ENCODE measurements at places on chromosomes 7 and 10. TPM values are rescaled to one million over a fixed set of nuclear protein-coding genes. Genes with fewer than 3 reads are reported as not detected.

The CRYGN gene
- 0.22 TPM for total RNA-seq

The CALHM3 gene
- total RNA-seq, result not detected

The C10orf105 gene
- total RNA-seq, result 0.35 TPM

The CHAT gene
- total RNA-seq, result not detected

The SPDYE6 gene
- total RNA-seq, result not detected

DNA sequence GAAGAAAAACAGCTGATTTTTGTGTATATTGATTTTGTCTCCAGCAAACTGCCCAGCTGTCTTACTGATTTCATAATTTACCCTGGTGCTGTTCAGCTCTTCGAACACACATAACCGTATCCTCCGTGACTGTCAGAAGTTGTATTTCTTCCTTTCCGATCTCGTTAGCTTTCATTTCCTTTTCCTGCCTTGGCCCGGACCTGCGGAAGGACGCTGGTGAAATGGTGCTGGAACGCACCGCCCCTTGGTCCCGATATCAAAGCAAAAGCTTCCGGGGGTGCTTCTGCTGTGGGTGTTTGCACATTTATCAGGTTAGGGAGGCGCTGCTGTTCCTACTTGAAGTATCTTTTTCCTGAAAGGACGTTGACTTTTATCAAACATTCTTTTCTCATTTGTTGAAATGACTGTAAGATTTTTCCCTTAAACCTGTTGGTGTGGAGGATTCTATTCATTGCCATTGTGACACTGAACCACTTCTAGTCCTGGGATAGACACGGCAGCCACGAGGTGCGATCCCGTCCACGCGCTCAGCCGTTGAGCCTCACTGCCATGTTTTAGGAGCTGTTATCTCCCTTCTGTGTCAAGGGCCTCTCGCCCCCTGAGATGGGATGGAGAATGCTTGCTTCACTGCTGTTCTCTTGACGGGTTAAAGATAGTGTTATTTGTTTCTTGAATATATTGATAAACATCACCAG is 72.6 kb downstream of the FOXL3 start:
- no peaks in the 10 kb centered on the region for H3K27me3 ChIP-seq
- no peaks in the 10 kb centered on the region for H3K36me3 ChIP-seq
- no peak overlapping the region for H3K27ac ChIP-seq
- peaks cover 4% of the 10 kb centered on the region for H3K4me1 ChIP-seq
- no peak for DNase-seq

GRCh38 chr10:85036661-85037060 is 708.3 kb downstream of the CCSER2 start:
- no peaks in the 10 kb centered on the region for H3K27me3 ChIP-seq
- no peak overlapping the region for H3K4me3 ChIP-seq
- H3K4me1 ChIP-seq, result no peaks in the 10 kb centered on the region

- H3K27ac ChIP-seq, result no peak overlapping the region
- no peak for DNase-seq
- no peaks in the 10 kb centered on the region for H3K4me1 ChIP-seq
- no peaks in the 10 kb centered on the region for H3K36me3 ChIP-seq
- H3K4me3 ChIP-seq, result no peak overlapping the region
- H3K27me3 ChIP-seq, result no peaks in the 10 kb centered on the region
These were observed 155.5 kb downstream of the SPAG6 start for GRCh38 chr10:22500656-22501340.

DNA sequence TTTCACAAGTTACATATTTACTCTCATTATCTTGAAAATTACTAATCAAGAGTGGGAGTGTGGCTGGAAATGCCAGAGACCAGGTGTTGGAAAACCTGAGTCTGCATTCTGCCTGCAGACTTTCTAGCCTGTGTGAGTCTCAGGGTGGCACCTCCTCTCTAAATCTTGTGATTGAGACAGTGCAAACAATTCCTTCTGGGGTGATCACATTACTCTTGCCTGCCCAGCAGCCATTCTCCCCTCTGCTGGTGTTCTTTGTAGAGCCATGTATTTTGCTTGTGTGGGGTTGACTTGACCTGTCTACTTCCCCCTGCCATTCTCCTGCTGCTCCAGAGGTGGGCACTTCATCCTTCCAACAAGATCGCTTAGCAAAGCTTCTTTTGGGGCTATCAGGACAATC is 101.1 kb downstream of the RAPGEF5 start:
- no peaks in the 10 kb centered on the region for H3K36me3 ChIP-seq
- H3K4me1 ChIP-seq, result peaks cover 4% of the 10 kb centered on the region
- no peak overlapping the region for H3K27ac ChIP-seq
- H3K4me3 ChIP-seq, result no peak overlapping the region
- no peaks in the 10 kb centered on the region for H3K27me3 ChIP-seq

All from kidney (tissue), 22 donors.